ENCODE measurements at places on chromosomes 1 and 21.

DNA sequence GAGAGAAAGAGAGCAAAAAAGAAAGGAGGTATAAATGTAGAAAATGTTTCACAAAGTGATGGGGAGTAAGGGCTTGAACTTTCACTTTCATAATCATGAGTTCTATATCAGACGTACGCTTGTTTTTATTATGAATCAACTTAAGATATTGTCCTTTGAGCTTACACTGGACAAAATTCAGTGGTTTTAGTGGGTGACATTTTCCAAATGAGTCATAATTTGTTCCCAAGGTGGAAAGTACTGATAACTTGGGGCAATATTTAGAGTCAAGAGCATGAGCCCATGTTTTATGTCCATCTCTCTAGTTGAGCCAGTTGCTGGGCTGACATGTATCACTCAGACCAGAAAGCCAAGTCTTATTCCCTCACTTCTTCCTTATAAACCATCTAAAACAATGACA, 161.6 kb downstream of the CHRM3 start:
- DNase-seq: no peak

DNA sequence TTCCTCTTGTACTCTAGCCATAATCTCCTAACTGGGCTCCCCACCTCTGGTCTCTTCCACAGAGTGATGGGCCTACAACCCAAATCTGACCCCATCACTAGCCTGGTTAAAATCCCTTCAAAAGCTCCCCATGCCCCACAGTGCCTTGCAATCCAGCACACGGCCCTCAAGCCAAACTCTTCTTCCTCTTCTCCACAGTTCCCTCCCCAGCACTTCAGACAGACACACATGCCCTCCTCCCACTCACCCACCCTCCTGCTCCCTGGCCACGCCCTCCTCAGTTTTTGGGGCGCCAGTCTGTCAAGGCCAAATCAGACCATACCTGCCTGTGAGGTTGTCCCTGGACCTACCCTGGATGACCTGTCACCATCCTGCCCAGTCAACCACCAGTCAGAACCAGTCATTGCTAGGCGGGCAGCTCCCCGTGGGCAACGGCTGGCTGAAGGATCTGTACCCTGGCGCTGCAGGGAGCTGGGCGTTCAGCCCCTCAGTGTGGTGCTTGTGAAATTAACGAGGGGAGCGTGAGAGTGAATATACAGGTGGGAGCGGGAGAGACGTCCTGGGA, 753 bp downstream of the C1orf210 start:
- no peak for DNase-seq

DNA sequence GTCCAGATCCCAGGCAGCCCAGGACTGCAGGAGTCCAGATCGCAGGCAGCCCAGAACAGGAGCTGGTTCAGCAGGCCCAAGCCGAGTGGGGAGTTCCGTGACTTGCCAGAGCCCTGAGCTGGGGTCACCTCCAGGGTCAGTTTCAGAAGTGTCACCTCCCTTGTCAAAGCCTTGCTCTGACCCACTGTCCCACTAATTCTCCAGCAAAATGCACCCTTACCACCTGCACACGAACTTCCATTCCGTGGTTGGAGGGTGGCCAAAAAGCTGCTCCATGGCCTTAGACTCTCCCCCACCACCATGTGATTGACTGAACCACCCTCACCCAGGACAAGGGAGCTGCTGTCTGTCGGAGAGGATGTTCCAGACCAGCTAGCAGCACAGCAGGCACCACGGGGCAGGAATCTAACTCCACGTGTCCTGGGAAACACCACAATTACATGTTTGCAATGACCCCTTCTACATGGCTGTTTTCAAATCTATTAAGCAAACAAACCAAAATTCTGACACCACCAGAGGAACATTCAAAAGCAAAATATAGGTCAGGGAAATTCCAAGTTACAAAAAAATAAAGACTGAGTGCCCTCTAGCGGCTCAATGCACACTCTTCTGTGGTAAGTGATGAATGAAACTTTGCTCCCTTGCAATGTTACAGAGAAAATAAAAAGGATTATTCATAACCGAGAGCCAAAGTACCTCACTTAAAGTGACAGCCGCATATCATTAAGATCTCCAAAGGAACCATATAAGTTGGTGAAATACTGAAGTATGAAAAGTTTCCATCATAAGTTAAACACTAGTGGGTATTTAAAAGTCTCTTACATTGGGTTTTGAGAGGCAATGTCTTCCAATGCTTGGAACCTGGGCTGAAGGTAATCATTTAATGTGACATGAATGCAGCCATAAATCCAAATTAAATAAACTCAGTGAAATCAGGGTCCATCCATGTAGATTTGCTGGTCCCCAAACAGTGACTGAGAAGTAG, 76.3 kb downstream of the NPHP4 start:
- peak; percentile 41 for DNase-seq

GRCh38 chr1:201503397-201504176, 3.3 kb downstream of the CSRP1 start:
- DNase-seq: peak; percentile 90

- DNase-seq: no peak
Measured at GRCh38 chr1:22736501-22737080, 26.0 kb downstream of the EPHB2 start.

DNA sequence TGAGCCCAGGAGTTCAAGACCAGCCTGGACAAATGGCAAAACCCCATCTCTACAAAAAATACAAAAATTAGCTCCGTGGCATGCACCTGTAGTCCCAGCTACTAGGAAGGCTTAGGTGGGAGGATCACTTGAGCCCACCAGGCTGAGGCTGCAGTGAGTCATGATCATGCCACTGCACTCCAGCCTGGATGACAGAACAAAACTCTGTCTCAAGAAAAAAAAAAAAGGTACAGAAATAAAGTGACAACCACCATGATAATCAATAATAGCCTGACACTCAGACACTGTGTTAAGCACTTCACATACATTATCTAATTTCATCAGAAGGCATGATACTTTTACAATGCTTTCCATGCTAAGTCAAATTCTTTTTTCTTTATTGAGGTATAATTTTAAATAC, 53.1 kb downstream of the ST7L start:
- no peak for DNase-seq

GRCh38 chr21:44416193-44416592, 39.1 kb upstream of the LRRC3 start:
- DNase-seq: no peak

GRCh38 chr1:24861821-24862727, 68.0 kb downstream of the RUNX3 start:
- DNase-seq: no peak

GRCh38 chr1:116934586-116935207, 25.0 kb downstream of the PTGFRN start:
- no peak for DNase-seq

GRCh38 chr1:232519186-232519585, 110.7 kb downstream of the SIPA1L2 start:
- no peak for DNase-seq

GRCh38 chr1:68497358-68497698, 446 bp upstream of the DEPDC1 start:
- DNase-seq: no peak

GRCh38 chr1:25516686-25517085, 26.7 kb upstream of the LDLRAP1 start:
- DNase-seq: no peak

DNA sequence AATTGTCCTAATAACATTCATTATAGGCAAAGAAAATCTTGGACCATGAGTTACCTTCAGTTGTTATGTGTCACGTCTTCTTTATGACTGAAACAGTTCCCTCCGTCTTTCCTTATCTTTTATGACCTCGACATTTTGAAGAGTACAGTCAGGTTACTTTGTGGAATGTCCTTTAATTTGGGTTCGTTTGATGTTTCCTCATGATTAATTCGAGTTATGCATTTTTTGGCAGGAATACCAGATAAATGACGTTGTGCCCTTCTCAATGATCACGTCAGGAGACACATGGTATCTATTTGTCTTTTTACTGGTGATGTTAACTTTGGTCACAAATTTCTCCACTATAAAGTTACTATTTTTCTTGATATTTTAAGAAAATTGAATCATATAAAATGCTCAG, 17.3 kb upstream of the KLF17 start:
- DNase-seq: no peak
